ENCODE measurements at places on chromosomes 7 and 10.

GRCh38 chr10:11773761-11774441, 31.7 kb downstream of the ECHDC3 start:
- no peak for DNase-seq

DNA sequence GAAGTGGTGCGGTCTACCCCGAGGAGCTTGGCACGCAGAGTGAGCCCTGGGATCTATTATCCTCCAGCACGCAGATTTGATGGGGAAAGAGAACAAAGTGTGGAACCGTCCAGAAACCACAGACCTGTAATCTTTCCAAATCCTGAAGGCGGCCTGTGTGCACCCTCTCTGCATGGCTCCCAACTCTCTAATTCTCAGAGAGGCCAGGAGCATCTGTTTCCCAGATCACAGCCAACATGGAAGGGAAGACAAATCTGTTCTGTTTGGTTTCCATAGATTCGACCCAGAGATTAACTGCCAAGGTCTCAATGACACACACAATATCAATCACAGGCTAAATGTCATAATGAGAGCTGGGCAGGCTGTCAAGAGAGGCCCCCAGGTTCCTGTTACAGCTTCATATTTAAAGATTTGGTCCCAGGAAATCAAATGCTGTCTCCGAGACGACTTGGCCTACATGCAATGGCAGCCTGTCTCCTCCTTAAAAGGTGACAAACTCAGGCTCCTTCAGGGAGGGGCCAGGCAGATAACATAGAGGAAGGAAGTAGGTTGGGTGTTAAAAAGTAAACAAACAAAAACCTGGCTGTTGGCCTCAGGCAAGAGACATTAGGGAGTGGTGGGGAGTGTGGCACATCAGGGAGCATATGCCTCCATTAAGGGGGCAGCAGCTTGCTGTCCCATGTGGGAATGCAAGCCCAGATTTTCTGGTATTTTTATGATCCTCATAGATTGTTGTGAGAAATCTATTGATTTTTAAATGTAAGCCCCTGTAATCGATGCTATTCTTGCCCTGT, 48.8 kb upstream of the SAMD8 start:
- no peak for DNase-seq

DNA sequence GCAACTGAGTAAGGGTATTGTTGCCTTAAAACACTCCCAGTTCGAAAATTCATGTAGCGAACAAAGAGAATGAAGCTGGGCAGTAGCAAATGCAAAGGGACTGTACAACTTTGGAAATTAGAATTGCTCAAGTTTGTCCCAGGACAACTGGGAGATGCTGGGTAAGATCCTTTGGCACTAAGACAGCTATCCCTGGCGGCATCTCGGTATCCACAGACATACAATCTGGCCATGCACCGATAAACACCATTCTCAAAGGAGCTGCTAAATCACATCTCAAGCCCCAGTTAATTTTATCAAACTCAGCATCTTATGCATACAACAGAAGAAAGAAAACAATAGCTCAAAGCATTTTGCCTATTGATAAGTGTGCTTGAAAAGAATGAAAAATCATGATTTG, 177.3 kb downstream of the AMPH start:
- no peak for DNase-seq

GRCh38 chr10:33010132-33011037, 52.4 kb upstream of the ITGB1 start:
- DNase-seq, result no peak

DNA sequence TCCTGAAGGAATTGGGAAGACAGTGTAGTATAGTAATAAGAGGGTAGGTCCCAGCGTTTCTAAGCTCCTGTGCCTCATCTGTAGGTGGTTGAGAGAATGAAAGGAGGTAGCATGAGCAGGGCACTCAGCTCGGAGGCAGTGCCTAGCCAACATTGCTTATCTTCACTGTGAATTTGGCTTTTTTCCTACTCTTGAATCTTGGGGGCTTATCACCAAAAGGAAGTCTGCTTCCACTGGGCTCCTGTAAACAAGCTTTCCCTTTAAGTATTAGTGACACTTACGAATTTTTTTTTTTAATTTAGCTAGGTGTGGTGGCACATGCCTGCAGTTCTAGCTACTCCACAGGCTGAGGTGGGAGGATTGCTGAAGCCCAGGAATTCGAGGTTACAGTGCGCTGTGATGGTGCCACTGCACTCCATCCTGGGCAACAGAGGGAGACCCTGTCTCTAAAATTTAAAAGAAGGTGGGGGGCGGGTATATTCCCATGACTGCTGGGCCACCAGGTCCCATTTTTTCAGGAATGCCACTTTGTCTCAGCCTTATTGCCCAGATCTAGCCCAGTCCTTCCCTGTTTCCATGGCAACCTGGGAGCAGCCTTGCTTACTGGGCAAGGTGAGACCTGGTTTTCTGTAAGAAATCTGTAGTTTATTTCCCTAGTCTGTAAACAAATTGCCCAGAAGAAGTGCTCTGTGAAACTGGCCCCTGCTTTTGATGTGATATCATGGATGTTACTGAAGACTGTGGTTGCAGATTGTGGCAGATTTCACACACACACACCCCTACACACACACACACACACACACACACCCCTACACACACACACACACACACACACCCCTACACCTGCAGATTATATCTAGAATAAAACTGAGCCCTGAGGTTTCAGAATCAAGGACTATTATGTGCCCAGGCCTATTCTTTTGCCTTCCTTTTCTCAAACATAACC, 19.4 kb downstream of the OGDH start:
- DNase-seq, result no peak

DNA sequence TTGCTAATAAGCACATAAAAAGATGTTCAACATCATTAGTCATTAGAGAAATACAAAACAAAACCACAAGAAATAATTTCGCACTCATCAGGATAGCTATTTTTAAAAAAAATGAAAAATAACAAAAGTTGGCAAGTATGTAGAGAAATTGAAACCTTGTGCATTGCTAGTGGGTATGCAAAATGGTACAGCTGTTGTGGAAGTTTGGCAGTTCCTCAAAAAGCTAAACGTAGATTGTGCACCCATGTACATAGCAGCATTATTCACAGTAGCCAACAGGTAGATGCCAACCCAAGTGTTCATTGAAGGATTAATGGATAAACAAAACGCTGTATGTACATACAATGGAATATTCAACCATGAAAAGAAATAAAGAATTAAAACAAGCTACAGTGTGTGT, 35.3 kb upstream of the STARD3NL start:
- DNase-seq, result no peak

DNA sequence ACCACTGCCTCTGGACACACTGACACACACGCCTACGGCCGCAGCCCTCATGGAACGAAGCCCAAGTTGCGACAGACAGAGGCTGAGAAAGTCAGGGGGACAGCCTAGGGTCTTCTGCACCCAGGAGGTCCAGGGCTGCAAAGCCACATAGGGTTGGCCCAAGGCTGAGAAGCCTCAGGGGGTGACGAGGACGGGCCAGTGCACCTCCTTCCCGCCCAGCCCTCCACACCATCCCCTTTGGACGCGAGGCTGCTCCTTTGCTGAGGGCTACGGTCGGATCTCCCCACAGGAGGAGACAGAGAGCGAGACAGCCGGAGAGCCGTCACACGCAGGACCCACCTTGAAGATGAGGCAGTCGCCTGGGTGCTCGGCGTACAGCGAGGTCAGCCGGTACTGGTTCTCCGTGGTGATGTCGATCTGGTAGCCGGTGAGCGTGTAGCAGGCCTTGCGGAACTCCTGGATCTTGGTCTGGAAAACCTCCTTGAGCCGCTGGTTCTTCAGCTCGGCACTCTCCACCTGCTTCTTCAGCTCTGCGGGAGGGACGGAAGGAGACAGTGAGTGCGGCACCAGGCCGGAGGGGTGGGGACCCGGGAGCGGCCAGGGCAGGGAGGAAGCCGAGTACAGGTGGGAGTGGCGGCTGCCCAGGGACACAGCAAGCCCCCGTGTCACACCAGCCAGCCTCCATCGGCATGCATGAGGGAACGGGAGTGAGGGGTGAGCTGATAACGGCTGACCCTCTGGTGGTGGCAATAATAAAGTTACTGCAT, 228.0 kb downstream of the ELFN1 start:
- no peak for DNase-seq

- no peak for DNase-seq
These were observed 91.8 kb downstream of the LARP4B start for GRCh38 chr10:839550-840205.

- no peak for DNase-seq
These were observed 25.6 kb upstream of the IL15RA start for GRCh38 chr10:6002809-6003510.

GRCh38 chr7:150947241-150947745, 30.8 kb downstream of the KCNH2 start:
- no peak for DNase-seq

DNA sequence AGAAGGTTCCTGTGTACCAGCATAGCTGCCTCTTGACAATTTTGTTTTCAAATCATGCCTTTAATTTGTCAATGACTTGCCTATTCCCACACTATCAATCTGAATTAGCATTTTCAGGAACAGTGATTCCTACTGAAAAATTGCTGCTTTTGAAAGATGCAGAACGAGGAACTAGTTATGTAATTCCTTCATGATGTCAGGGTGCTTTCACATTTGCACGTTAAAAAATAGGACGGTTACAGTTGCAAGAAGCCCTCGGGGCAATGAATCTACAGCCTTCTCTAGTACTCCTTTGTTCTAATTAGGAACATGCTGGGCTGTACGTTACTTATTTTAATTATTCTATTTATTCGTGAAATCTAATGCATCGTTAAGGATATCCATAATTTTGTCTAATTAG, 253.9 kb downstream of the OTUD1 start:
- no peak for DNase-seq

DNA sequence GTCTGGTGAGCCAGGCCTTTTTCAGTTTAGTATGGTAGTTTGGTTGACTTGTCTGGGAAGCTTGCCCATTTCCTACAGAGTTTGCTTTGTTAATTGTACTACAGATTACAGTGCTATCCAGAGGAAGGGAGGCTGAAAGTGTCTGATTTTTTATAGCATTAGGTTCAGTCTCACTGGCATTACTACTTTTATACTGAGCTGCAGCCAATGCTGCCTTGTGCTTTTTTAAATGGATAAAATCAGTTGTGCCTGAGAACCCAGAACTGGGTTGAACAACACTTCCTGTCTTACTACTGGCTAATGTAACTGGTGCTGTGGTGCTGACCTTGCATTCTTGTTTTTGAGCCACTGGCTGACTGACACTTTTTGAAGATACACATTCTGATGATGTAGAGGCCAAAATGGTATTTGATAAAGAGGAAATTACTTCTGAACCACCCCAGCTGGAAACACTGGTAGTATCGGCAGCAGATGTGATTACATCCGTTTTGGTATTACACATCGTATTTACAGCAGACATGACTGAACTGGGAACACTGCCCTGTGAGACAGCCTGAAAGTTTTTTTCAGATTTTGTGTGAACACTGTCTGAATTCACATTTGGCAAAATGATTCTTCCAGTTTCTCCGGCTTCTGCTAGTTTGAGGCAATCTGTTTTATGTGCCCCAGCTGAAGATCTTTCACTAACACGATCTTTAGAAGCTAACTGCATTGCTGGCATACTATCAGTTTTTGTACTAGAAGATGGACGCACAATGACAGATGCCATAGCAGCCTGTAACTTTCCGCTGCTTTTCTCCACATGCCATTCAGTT, 74.1 kb downstream of the NRBF2 start:
- DNase-seq, result peak; percentile 91

DNA sequence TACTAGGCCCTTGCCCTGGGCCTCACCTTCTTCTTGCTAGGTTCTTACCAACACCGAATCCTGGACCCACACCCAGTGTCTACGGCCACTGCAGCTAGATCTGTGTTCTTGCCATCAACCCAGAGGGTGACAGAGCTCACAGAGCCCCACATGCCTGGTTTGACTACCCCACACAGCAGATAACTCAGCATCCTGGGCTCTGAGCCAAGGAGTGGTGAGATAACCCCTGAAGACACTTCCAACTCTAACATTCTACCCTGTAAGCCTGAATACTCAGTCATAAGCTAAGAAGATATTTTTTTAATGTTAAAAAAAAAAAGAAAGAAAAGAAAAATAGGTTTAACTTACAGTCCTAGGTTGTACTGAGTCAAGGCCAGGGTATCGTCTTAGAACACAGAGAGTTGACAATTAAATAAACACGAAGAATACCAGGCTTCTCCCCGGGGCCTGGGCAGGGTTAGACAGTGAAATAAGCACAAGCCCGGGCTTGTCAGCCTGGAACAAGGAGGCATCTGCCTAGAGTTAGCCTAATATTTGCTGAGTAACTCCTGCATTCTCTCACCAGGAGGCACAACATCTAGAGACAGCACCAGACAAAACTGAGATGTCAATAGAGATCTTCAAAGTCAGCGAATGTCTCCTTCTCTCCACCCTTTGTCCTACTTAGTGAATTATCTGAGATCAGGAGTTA, 556.5 kb upstream of the LRRN3 start:
- no peak for DNase-seq

DNA sequence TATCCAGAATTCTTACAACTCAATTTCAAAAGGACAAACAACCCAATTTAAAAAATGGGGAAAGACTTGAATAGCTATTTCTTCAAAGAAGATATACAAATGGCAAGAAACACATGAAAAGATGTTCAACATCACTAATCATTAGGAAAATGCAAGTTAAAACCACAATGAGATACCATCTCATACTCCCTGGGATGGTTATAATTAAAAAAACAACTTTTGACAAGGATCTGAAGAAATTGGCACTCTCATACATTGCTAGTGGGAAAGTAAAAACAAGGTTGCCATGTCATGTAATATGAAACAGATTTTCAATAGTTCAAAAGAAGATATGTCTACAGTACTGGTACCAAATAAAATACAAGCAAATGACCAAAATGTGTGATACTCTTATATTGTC, 9.0 kb downstream of the OAT start:
- DNase-seq, result no peak

- no peak for DNase-seq
These were observed 12.8 kb downstream of the HKDC1 start for GRCh38 chr10:69232736-69233480.
